Stimulated activated CD4-positive, alpha-beta T cell treated with anti-CD3 and anti-CD28 coated beads, Interleukin-12 subunit alpha, Interleukin-12 subunit beta, amount 100 ng/mL, for 48 hours (primary cell): ENCODE measurements at places on chromosomes 3 and 15.

- DNase-seq, result no peak
Measured at GRCh38 chr15:25451501-25451900, 12.7 kb upstream of the UBE3A start.

GRCh38 chr3:102715030-102715697 is 280.3 kb downstream of the ZPLD1 start:
- DNase-seq, result no peak

DNA sequence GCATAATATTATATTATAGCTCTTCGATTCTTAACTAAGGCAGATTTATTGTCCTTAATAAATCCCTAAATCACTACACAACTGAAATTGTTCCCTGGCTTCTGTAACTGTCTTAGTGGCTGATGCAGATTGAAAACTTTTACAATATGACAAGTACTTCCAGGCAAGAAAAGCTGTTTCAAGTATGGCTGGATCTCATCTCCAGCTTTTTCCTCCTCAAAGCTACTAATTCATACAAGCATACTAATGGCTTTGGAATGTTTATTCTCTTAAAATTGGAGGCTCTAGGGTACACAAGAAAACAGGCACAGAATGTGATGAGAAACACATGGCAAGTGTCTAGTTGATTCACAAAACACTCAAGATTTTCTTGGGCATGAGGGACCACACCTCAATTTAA is 351.5 kb upstream of the ICE2 start:
- DNase-seq, result no peak

DNA sequence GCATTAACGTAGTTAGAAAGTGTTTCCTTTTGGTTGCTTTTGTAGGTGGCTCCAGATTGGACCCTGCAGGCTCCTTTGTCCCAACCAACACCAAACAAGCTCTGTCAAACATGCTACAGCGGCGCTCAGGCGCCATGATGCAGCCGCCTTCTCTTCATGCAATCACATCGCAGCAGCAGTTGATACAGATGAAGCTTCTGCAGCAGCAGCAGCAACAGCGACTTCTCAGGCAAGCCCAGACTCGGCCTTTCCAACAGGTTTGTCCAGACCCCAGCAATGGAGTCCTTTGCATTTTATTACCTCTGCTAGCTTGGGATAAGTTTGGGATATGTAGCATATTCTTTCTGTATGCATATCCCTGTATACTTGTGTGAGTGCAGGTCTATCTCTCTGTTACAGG is 10.1 kb upstream of the P2RY12 start:
- no peak for DNase-seq

GRCh38 chr3:197197334-197197733 is 101.1 kb downstream of the DLG1 start:
- no peak for DNase-seq

GRCh38 chr3:78314327-78314726 is 1274.4 kb downstream of the ROBO2 start:
- no peak for DNase-seq
